ENCODE measurements at places on chromosomes 2 and 18.
A peak's percentile ranks its signal among the peaks of the same experiment; 100 is the strongest.

DNA sequence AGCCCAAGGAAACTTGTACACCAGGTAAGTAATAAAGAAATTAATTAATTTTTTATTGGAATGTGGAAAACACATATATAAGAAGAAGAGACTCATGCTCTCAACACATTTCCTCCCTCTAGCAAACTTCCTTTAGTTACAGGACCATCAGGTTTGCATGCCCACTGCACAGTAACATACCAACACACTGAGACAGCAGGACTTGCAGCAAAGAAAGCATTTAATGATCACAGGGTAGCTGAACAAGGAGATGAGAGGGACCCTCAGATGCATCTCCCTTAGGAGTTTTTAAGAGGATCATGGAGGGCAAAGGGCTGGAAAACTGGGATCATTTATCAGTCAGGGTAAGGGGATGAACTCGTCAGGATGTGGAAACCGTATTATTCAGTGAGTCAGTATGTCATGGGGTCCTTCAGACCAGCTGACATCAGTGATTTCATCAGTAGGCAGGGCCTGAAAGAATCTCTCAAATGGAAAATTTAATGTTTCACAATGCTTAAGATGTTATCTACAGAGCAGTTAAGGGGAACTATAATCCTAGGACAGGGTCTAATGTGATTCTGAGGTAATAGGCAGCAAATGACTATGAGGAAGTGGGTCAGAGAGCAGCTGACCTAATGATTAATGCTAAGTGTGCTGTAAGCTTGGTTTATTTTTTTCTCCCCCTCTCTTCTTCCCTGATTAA is 193.8 kb upstream of the RND3 start:
- DNase-seq: no peak

DNA sequence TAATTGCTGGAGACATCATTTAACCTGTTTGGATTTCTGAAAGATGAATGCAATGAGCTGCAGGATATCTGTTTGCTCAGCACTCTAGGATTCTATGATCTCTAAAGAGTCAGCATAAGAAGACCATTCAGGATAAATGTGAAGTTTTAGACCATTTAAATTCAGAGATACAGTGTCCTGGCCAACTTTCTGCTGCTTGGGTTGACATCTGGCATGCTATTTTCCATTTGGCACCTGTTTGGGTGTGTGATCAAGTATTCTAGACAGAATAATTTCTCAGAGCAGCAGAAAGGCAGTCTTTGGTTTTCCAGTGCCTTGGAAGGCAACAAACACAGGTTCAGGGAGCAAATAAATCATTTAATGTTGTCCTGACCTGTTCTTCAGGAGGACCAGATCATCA is 144.8 kb upstream of the NDUFV2 start:
- DNase-seq: no peak

- DNase-seq: no peak
These were observed 86.8 kb upstream of the SPHKAP start for GRCh38 chr2:228268301-228268700.

DNA sequence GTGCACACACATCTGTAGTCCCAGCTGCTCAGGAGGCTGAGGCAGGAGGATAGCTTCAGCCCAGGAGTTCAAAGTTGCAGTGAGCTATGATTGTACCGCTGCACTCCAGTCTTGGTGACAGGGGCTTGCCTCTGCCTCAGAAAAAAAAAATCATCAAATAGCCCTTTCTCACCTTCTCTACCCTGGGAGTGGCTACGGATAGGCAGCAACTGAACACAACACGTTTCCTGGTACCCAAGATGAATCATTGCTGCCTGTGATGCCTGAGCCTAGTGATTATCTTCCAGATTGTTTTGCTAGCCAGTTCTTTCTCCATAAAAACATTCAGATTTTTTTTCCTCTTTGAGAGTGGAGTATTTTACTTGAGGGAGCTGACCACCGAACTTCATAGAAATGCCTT is 13.5 kb downstream of the INPP4A start:
- DNase-seq: no peak

DNA sequence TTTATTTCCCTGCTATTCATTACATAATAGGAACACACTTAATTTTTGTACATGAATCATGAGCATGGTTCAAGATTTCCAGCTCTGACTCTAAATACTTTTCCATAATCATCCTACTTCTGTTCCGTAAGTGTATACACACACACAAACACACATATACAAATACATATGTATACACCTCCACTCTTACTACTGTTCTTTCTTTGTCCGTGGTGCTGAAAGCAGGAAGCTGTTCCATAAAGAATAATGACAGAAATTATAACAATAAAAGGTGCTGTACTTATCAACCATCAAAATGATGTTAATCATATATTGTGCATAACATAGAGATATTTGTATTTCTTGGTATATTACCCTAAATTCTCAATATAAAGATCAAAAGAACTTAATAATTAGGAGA is 776.9 kb downstream of the DPP10 start:
- DNase-seq: no peak

DNA sequence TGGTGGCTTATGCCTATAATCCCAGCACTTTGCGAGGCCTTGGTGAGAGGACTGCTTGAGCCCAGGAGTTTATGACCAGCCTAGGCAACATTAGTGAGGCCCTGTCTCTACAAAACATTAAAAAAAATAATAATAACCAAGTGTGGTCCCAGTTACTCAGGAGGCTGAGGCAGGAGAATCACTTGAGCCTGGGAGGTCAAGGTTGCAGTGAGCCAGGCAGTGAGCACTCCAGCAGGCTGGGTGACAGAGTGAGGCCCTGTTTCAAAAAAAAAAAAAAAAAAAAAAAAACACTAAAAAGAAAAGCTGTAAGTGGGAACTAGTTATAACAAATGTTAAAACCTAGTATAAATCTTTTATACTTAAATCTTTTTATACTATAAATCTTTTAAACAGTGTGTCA is 146.2 kb upstream of the ITGA4 start:
- DNase-seq: no peak

- DNase-seq: no peak
These were observed 137.7 kb upstream of the TRIB2 start for GRCh38 chr2:12579018-12579417.

DNA sequence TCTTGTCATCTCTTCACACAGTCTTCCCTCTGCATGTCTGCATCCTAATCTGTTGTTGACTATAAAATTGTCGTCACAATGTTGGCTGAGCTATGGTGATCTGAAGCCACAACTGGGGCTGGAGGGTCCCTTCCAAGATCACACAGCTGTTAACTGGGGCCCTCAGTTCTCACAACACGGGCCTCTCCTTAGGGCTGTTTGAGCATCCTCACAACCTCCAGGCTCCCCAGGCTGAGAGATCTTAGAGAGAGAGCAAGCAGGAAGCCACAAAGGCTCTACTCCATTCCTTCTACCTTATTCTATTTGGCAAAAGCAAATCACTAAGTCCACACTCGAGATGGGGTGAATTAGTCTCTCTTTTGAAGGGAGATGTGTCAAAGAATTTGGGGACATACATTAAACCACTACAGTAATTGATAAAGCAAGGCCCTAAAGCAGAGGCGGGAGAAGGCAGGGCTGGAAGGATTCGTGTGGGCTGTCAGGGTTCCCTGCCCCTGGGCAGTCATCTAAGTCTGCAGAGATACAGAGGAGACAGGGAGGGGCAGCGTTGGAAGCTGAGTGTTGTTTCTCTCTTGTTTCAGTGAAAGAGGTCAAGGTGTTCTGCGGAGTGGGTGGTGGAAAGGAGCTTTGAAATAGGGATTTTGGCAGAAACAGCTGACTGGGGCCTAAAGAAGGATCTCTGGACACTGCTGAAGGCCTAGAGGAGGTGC is 15.9 kb downstream of the MYO7B start:
- DNase-seq: no peak

DNA sequence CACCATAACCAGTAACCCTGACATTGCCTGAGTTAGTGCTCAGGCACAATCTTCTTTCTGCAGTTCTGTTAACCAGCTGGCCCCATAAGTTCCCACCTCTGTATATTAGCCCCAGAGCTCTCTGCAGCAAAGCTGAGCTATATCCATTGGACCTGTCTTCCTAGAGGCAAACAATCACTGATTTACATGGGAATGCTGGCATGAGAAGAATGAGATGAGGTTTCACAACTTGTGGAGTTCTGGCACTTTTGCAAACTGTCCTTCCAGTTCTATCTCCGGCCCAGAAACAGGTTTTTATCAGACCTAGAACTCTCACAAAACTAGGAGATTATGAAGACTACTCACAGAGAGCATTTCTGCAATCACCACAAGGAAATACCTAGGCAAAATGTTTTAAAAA is 7.9 kb upstream of the CCBE1 start:
- DNase-seq: no peak

DNA sequence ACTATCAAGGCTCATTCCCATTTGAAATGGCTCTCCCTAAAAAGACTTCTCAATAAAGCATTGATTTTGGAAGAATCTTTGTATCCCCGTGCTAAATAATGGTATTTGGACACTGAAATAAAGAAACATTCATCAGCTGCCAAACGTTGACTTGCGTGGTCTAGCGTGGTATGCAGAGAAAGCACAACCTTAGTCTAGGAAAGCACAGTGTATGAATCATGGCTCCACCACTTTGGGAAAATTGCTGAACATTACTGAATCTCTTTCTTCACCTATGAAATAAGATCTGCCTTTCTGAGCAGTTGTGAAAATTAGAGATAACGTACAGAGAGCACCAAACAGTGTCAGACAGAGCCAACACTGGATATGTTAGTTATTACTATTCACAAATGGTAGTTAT is 353.9 kb downstream of the SS18 start:
- DNase-seq: no peak

- DNase-seq: no peak
These were observed 533.1 kb downstream of the RNF144A start for GRCh38 chr2:7450188-7450832.

- DNase-seq: no peak
These were observed 133.7 kb downstream of the INO80D start for GRCh38 chr2:205952282-205952681.

GRCh38 chr2:230956827-230957755 is 32.0 kb upstream of the GPR55 start:
- peak; percentile 39 for DNase-seq

DNA sequence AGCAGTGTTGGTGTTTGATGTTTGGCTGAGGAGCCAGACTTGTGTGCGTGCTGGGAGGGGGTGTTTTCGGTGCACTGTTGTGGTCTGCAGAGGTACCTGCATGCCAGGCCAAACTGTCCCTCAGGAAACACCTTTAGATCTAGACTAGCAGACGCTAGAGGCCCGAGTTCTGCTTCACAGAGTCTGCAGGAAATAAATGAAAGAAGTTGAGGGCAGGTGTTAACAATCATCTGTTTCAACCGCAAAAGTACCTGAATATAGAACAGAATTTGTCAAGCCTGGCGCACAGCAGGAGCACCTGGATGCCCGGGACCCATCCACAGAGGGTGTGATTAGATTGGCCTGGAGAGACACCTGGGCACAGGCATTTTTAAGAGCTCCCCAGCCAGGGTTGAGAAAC is 40.5 kb upstream of the REL start:
- no peak for DNase-seq

DNA sequence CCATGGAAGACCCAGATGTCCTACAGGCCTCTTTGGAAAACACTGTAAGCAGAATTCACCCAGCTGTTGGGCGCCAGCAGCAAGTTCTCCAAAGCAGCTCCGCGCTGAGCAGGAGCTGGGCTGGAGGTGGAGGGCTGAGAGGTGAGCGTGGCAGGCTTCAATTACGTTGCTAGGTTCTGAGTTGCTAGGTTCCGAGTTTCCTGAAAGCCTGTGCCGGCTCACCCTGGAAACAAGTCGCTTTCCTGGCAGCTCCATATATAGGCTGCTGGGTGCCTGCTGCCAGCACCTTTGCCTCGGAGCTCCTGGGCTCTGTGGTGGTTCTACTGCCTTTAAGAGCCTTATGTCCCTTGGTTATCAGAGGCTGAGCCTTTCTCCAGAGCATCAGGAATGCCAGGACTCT is 14.4 kb upstream of the EGR4 start:
- DNase-seq: no peak

All from tibial artery (tissue), 4 donors.